ENCODE measurements at places on chromosomes 5 and 9.

DNA sequence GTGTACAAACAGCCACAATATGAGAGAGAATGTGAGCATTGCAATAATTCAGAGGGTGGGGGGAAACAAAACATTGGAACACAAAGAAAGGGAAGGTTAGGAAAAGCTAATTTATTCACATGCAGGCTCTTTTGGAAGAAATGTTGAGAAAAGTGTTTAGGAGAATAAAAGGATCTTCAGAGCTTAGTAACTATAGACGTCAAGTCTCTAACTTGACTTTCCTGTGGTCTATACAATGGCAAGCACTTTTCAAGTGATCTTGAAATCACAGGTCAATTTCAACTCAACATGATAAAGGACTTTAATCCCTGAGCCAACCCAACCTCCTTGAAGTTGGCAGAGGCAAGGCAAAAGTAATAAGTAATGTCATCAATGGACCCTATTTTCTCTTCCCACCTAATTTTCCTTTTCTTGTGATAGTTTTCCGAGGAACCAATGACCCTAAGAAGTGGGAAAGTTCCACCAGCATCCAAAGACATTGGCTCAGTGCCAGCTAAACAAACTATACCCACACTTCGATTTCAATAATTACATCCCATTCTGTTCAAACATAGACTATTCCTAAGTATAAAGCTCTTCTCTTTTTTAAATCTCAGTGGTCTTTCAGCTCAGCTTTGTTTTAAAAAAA is 23.7 kb downstream of the RFK start:
- DNase-seq, result no peak

DNA sequence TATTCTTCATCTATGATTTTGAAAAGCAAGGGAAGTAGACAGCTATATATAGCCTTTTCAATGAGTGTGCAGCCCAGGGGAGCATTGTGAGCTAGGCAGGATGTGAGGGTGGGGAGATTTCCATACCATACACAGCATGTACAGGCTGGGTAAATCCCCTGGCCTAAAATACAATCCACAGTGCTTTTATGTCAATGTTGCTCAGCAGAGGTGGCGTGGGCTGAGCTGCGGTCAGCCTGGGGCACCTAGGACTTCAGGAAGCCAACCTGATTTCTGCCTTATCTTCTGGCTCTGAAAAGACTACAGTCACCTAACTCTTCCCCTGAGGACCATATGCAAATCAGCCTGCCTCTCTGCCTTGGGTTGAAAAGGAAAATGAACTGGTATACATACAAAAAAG is 6.3 kb upstream of the GARIN3 start:
- peak; percentile 93 for DNase-seq

GRCh38 chr5:151522226-151522625 is 68.9 kb downstream of the FAT2 start:
- no peak for DNase-seq

DNA sequence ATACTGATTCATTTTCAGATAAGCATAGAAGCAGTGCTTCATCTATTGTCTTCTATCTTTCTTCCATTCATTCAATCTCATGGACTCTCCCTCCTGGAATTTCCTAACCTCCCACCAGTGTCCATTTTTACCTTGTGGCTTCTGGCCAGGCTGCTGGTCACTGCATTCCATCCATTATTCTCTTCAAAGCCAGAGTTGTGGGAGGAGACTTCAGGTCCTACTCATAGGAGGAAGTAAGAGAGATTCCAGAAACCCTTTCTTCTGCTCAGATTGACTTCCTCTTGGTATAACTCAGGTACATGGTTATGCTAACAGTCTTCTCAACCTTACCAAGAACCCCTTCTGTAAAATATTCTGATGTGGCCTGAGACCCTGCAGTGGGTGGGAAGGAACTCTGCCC is 153.3 kb upstream of the SLC12A2 start:
- DNase-seq, result no peak

DNA sequence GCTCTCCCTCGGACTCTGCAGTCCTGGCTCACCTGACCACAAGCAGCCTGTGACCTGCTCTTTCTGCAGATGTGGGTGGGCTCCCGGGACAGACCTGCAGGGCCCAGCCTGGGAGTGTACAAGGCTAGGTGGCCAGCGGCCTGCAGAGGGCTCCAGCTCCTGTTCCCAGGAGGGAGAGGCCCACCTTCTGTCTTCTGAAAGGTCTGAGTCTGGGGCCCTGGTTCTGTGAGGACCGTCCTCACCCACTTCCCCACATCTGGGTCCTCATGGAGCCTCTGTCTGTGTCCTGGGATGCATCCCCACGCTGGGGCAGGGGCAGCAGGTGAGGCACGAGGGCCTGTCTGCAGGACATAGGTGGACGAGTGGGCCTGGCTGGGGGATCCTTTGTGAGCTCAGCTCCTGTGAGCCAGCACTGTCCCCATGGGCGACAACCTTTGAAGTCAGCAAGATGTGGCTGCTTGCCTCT is 43.7 kb downstream of the PHF2 start:
- DNase-seq, result no peak

DNA sequence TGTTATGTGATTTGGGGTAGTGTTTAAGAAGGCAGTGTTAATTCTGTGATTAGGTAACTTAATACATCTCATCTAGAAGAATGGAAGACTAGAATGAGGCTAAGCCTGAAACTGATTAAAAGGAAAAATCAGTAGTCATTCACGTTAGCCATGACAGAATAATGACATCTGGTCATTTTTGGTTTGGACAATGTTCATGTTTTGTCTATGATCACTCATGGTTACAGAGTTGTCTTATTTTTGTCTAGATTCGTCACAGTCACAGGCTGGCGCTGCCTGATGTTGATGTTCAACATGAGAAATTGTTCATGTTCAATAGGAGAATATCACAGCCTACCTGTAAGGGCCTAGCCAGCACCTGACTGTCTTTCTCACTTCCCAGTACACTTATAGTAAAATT is 9.5 kb upstream of the DOCK2 start:
- DNase-seq, result no peak

DNA sequence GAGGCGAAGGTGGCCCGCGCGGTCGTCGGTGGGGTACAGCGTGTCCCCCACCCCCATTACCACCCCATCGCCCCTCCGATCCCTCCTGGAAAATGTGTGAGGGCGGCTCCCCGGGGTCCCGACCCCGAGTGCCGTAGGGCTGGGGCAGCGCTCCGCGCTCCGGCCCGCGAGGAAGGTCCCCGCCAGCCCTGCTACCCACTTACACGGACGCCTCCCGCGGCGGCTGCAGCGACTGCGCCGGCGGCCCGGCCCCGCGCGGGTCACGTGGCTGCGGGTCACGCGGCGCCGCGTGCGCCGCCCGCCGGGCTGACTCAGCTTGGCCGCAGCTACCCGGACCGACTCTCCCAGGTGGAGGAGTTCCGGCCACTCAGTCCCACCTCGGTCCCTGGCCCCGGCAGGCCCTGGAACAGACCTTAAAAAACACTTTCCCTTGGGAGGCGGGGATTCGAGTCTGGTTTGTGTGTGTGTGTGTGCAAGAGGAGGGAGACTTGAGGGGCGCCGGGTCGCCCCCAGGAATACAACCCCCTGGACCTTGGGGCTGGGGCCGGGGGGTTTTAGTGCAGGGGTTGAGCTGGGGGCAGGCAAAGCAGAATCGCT is at the start of gene GNPDA1:
Gene GNPDA1, minus strand, starts transcription at position 236 of the 597 bp plus-strand sequence. CDS start 992 bp downstream, outside the sequence.
- peak; percentile 53 for DNase-seq

- DNase-seq, result no peak
These were observed 64.7 kb downstream of the STK10 start for GRCh38 chr5:172123269-172123692.

- DNase-seq, result no peak
These were observed 51.7 kb upstream of the SSBP2 start for GRCh38 chr5:81802625-81803024.

DNA sequence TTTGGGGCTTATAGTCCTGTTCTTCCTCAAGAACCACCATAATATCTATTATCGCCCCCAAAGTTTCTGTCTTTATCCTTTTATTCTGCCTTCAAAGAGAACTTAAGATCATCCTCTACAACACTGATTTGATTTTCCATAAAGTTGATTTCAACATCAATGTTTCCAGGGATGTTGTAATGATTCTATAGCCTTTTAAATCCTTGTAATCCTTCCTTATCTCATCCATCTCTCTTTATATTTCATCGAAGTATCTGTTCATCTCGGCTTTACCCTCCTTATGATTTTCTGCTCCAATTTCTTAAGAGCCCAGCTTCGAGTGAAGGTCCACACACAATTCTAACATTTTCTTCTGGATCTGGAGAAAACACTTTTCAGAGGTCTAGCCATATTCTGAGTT is 218.4 kb downstream of the CDK5RAP2 start:
- no peak for DNase-seq

GRCh38 chr9:133505186-133505830 is 19.5 kb downstream of the MYMK start:
- no peak for DNase-seq

GRCh38 chr5:92977846-92978540 is 603.0 kb downstream of the NR2F1-AS1 start:
- no peak for DNase-seq

GRCh38 chr9:28999806-29000205 is 1426.5 kb upstream of the C9orf72 start:
- DNase-seq, result no peak

DNA sequence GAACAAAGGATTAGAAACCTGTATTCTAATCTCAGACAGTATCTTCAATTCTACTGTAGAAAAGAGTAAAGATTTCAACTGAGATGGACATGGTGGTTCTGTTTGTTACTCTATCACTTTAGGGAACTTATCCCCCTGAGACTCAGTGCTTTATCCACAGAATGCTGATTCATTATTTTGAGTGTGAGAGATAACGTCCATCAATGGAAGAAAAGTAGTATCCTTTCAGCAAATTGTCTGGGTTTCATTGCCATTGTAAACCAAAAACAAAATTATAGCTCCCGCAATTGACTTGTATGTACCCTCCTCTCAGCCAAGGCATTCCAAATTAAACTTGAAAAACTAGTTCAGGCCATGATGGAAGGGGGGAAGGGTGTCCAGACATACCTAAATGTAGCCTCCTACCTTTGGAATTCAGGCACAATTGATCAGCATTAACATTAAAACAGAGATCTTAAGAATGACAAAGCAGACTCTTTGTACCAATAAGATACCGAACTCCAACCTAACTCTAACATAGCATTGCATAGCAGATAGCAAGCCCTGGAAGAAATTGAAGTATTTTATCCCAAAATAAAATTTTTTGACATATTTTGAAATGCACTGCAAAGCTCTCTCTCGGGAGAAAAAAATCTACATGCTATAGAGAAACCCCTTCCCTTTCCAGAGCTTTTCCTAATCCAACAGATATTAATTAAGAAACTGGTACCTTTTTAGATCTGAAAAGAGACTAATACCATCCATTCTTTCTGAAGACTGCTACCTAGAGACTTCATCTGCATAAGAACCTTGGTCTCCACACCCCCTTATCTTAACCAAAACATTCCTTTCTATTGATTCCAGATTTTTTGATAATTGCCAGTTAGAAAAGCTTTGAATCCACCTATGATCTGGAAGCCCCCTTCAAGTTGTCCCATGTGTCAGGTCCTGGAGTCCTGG is 1055.7 kb downstream of the PTPRD start:
- DNase-seq, result no peak

- no peak for DNase-seq
These were observed 6.8 kb downstream of the RALGDS start for GRCh38 chr9:133113949-133114885.

DNA sequence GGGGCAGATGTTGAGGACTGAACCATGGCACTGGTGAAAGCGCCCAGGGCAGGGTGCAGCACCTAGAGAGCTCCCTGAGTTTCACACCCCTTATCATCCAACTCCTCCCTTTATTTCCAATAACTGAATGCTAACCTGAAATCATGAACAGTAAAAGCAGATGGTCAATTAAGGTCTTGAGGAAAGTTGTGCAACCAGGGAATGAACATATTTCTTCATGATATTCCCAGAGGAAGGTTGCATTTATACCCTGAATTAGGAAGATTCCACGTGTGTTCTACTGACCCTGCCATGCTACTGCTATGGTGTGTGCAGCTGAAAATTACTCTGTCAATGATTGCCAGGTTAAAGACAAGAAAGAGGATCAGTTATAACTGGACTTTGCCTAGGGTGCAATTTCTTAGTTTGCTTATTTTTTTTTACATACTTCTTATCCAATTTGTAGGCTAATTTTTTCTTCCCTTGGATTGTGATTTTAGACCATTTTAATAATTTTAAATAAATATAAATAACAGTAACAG is 319.8 kb downstream of the SEMA5A start:
- no peak for DNase-seq

GRCh38 chr9:97723819-97724218 is 26.7 kb upstream of the XPA start:
- DNase-seq, result no peak

DNA sequence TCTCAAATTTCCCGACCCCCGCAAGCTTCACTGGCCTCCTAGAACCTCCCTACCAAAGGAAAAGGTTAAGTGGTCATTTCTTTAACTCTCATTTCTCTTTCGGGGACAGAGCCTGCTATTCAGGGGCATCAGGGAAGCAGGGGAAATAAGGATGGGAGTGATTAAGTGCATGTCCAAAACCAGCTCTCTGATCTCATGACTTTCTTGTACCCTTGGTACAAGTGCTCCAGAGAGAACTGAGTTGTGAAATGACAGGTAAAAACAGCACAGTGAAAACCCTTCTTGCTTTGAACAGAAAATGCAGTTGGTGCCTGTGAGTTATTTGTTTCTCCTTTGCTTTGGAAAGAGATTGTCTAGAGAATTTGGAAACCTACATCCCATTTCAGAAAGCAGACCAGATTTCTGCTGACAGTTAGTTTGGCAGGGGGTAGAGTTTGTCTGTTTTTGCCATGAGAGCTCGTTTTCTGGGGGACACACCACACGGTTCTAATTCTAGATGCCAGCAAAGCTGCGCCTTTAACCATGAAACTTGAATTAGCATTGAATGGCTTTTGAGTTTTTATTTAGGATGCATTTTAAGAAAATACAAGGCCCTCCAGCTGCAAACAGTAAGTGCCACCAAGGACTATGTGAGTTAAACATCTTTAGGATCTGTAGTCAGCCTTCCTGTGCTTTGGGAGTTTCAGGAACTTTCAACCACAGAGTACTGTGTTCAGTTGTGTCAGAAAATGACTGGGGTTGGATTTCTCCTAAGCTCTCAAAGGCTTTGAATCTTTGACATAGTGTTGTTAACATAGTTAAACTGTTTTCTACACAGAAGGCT is 161.7 kb upstream of the LHFPL2 start:
- no peak for DNase-seq

GRCh38 chr5:73118391-73118973 is 1.9 kb upstream of the TMEM171 start:
- no peak for DNase-seq

GRCh38 chr5:43680286-43680685 is 77.3 kb downstream of the NNT start:
- DNase-seq, result no peak

GRCh38 chr5:136128481-136128880 is 4.2 kb upstream of the SMAD5 start:
- no peak for DNase-seq

- no peak for DNase-seq
These were observed 12.6 kb upstream of the SPARC start for GRCh38 chr5:151699071-151699901.

GRCh38 chr5:109865637-109866036 is 175.9 kb downstream of the MAN2A1 start:
- no peak for DNase-seq

DNA sequence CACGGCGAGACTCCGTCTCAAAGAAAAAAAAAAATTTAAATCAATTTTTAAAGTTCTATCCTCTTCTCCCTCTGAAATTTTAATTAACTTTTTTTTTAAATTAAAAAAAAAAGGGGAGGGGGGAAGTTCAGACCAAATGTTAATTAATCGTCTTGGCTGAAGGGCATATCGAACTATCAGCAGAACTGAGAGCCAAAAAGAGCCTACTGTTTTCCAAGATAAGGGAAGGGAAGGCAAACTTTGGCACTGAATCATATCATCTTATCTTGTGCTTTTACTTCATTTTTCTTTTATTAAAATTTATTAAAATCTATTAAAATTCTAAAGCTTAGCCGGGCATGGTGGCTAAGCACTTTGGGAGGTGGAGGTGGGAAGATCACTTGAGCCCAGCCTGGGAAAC is 45.9 kb upstream of the MTMR12 start:
- DNase-seq, result no peak

All from stimulated activated naive CD4-positive, alpha-beta T cell treated with Interleukin-2 at 50 U/mL for 16 hours (primary cell).